ENCODE measurements at places on chromosomes 7 and 10.

DNA sequence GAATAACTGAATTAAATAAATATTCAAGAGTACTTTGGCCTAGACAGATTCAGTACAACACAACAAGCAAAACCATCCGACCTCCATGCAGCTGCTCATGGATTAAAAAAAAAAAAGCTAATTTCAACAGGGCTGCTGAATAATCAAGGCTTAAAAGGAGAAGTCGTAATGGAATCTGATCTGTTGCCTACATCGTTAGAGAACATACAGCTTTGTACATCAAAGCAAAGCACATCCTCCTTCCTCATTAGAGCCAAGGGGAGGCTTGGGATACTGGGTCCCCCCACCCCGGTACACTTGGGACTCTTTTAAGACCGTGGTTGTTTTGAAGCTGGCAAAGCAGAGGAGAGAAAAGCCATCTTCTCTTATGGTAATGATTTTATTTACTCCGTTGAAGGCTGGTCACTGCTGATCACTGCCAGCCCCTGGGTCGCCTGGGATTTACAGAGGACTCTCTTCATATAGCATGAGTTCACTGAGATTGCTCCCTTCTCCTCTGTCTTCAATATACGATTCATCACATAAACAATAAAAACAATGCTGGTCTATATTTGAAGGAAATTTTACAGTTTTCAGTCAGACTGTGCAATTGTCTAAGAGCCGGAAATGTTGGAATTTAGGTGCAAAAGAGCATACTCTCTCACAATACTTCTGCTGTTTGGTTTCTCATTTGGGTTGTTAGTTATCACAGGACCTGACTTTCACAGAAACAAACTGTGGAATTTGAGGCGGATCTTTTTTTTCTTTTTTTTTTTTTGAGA is 148.8 kb downstream of the FAM107B start:
- DNase-seq: no peak

GRCh38 chr7:25926891-25927625 is 224.9 kb upstream of the NFE2L3 start:
- DNase-seq: no peak

DNA sequence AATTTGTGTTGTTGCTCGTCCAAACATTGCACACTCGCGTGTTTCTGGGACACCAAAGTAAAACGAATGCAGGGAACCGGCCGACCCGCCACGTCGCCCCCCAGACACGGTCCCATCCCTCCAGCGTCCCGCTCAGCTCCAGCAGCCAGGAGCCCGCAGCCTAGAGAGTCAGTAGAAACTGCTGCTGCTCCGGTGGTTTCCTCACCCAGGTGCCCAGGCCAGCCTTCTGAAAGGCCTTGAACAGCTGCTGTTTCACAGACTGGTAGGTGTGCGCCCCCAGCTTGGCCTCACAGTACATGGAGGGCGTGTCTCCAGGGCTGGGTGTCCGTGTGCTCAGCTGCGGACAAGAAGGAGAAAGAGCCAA is 126.8 kb downstream of the WDR37 start:
- no peak for DNase-seq

- DNase-seq: no peak
These were observed 124.9 kb downstream of the ELFN1 start for GRCh38 chr7:1794888-1795542.

- DNase-seq: no peak
These were observed 2.3 kb downstream of the CREB3L2 start for GRCh38 chr7:137999496-138000080.

DNA sequence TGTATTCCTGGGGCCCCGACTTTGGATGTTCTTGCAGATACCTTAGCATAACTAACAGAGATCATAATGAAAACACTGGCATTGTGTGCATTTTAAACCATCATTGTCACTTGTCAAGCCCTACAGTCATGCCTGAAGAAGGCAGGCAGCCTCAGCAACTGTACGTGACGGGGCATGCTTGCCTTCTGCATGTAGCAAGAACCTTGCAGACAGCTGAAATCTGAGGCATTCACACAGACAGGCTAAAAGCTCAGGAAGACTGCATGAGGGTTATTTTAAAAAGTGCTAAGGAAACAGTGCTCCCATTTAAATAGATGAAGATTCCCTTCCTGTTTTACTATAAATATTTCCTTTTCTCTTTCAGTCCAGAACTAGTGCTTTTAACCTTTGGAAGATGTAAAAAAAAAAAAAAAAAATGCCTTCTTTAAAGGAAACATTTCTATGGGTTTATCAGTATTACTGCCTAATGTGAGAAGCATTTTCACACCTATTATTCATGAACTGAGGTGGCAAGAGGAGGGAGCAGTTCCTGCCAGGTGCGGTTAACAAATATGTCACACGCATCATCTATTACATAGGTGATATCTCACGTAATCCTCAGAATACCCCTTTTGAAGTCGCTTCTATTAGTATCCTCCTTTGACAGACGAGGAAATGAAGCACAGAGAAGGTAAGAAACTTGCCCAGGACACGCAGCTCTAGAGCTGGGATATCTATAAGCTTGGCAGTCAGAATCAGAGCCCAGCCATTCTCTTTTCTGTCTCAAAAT is 88.1 kb downstream of the PRKCQ start:
- DNase-seq: no peak

DNA sequence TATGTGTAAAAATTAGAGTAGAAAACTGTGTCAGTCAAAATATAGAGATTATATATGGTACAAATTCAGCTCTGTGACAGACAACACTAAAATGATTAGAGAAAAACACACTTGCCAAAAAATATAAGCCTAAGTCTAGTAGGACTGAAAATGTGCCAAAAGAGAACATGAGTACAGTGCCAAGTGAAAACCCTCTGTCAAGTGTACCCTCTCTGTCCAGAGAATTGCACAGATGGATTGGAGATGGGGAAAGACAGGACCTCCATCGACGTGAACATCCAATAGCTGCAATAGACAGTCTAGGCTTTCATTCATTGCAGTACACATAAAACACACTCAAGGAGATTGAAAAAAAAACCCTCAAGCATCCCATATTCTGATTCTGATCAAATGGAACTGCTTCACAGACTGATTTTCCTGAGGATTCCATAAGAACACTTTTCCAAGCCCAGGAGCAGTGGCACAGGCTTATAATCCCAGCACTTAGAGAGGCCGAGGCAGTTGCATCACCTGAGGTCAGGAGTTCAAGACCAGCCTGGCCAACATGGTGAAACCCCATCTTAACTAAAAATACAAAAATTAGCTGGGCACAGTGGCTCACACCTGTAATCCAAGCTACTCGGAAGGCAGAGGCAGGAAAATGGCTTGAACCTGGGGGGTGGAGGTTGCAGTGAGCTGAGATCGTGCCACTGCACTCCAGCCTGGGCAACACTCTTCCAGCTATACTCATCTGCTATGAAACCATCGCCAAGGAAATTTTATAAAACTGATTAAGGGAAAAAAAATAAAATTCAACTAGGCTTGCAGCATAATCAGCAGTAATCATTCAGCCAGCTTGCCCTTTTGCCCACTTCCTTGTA is 110.0 kb upstream of the TRIM24 start:
- no peak for DNase-seq

GRCh38 chr7:137625197-137625596 is 221.6 kb downstream of the DGKI start:
- no peak for DNase-seq

GRCh38 chr7:66348531-66348930 is 143.4 kb downstream of the TPST1 start:
- DNase-seq: no peak

DNA sequence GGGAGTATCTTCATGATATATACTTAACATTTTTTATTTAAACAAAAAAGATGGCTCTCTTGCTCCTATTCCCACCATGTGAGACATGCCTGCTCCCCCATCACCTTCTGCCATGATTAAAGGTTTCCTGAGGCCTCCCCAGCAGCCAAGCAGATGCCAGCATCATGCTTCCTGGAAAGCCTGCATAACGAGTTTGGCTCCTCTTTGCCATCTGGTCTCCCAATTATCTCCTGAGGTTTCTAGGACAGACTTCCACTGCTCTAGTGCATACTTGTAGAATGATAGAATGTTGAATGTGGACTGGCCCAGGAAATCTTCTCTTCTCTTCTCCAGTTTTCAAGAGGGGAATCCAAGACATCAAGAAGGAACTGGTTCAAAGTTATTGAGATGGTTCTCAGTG is 45.9 kb upstream of the ELAPOR2 start:
- DNase-seq: no peak

- DNase-seq: no peak
These were observed 3.8 kb downstream of the NEURL1 start for GRCh38 chr10:103497161-103497915.

GRCh38 chr10:62860946-62861345 is 44.8 kb upstream of the EGR2 start:
- no peak for DNase-seq

DNA sequence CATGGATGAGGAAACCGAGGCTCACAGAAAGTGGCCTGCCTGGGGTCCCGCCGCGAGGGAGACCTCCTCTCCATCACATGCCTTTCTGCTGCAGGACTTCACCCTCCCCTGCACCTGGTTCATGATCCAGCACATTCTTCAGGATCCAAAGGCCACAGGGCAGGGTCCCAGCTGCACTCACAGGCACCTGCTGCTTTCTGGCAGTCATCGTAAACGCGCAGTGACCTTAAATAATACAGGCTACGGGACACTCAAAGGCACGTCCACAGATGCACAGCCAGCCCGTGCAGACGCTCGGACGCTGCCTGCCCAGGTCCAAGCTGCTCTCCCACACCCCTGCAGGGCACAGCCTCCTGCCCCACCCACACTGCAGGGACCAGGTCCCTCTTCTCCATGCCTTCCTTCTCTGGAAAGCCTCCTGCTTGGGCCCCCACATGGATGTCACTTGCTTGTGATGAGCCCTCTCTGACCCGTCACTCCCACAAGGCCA is 49.9 kb downstream of the CALML3 start:
- DNase-seq: no peak

- DNase-seq: no peak
These were observed 120.9 kb downstream of the TMEM168 start for GRCh38 chr7:112669306-112669705.

DNA sequence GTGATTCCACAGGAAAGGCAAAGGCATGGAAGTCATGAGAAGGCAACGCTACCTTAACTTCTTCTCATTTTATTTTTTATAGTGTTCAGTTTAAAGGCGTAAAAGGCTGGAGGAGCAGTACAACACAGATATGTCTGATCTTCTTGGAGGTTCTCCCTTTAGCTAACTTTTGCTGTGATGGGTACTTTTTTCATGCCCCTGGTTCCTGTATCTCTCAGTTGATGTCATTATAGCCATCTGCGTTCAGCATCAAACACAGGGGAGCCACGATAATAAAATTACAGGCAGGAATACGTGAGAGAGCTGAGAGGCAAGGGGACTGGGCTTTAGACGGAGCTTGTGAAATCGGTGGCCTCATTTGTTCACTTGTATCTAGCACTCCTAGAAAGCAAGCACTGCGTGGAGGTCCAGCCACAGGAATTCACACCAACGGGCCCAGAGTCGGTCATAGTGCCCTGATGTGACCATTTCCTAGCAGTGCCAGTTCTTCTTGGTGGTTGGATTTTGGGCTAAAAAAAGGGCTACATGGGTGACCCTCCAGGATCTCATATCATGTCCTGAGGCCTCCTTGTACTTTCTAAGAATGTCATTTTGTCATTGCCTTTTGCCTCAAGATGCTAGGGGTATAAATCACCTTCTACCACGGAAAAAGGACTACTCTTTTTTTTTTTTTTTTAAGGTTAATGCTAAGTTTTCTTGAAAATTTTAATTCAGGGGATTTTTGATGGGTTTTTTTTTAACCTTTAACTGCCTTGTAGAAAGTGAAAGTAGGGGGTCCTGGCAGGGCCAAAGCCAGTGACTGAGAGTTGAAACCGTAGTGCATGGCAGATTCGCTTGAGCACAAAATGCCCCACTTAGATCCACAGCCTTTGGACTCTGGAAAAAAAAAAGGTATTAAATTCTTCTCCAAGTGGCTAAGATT is 191.5 kb downstream of the CELF2 start:
- DNase-seq: no peak

GRCh38 chr10:36269222-36269621 is 627.1 kb upstream of the FZD8 start:
- no peak for DNase-seq

DNA sequence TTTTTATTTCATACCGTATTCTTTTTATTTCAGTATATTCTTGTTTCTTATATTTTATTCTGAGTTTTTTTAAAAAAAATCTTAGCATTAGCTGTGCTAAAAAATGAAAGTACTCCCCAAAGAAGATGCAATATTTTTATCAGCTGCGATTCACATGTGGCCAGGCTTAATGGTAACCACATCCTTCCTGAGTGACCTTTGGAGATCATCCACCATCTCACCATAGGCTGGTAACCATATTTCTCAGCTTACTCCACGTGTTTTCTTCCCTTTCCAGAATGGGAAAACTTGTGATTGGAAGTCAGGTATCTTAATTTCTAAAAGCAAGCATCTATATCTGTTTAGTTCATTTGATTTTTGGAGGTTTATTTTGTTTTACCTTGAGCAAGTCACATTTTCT is 18.8 kb upstream of the LIPM start:
- no peak for DNase-seq

GRCh38 chr10:30439931-30440330 is 5.9 kb downstream of the MAP3K8 start:
- DNase-seq: no peak

DNA sequence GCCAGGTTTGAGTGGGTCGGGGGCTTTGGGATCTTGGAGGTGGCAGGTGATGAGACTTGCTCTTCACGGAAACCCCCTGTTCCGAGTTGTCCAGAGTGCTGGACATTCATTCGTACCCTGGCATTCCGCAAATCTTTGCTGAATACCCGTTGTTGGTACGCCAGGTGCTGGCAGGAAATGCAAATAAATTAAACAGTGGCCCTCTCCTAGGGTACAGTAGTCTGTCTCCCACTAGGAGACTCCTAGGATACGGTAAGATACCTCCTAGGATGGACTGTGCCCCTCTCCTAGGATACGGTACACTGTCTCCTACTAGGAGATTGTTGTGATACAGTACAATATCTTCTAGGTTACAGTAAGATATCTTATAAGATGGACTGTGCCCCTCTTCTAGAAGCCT is 544 bp downstream of the SEC23IP start:
- DNase-seq: no peak

DNA sequence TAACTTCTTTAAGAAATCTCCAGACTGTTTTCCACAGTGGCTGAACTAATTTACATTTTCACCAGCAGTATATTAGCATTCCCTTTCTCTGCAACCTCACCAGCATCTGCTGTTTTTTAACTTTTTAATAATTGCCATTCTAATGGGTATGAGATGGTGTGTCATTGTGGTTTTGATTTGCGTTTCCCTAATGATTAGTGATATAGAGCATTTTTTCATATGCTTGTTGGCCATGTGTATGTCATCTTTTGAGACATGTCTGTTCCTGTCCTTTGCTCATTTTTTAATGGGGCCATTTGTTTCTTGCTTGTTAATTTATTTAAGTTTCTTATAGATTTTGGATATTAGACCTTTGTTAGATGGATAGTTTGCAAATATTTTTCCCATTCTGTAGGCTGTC is 68.8 kb downstream of the SLC39A12 start:
- no peak for DNase-seq

- DNase-seq: no peak
These were observed 77.6 kb upstream of the UNC5B start for GRCh38 chr10:71134732-71135211.

Data from NCI-H774 (cell line).